Activated naive CD4-positive, alpha-beta T cell treated with anti-CD3 and anti-CD28 coated beads, Interleukin-2, amount 50 U/mL, for 72 hours (primary cell): ENCODE measurements at places on chromosomes 5 and 9. TPM values are rescaled to one million over a fixed set of nuclear protein-coding genes. Genes with fewer than 3 reads are reported as not detected.

The PCDHAC2 gene
- total RNA-seq, result not detected

The BICD2 gene
- 15.0 TPM for total RNA-seq

The GPR150 gene
- total RNA-seq, result 0.39 TPM

The OR13D1 gene
- total RNA-seq, result not detected
